ENCODE measurements at places on chromosomes 12 and 14.

- DNase-seq: no peak
These were observed at the start of gene MDGA2 for GRCh38 chr14:47675466-47676314. Gene MDGA2 (minus strand): TSS chr14:47675605.

DNA sequence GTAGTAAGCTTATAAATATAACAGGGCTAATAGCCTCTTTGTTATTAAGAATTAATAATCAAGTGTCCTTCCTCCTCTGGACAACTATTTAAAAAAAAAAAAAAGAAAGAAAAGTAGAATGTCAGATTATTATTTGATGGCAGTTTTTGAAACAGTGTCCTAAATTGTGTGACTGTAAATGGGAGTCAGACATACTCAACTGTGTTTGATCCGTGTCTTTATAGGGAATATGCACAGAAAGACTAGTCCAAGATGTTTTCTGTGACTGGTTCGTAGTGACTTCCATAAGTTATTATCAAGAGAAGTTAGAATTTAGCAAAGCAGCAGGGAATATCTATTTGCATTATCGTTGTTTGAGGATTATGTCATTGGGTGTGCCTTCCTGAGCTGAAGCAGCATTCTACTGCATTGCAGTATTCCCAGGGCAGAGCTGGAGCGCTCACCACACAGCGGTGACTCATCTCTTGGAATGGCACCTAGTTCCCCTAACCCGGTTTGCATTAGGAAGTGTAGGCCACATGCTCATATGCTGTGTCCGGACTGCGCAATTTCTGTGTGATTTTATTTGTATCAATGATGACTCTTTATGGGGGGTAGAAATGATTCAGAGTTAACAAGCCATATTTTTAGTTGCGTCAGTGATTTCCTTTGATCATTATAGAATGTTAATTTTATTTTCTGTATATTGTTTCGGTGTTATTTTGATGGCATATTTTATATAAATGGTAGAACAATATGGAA is 7.9 kb downstream of the DYNC1H1 start:
- DNase-seq: no peak

- no peak for DNase-seq
These were observed 842.9 kb downstream of the SLC6A15 start for GRCh38 chr12:84069699-84070098.

GRCh38 chr14:87691042-87691881 is 301.7 kb downstream of the GALC start:
- DNase-seq: no peak

DNA sequence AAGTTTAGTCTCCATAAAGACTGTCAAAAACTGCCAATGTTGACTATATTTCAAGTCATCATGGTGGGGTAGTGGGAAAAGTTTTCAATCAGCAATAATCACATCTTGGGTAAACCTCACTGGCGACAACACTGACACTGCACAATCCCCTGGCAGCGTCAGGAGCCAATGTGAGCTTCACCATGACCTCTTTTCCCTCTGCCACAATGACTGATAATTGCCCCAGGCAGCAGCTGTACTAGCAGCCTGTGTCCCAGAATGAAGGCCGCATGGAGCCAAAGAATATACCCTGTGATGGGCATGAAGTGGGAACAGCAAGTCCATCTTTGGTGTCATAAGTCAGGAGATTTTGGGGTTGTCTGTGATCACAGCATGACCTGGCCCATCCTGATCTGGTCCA is 5.3 kb downstream of the MMAB start:
- no peak for DNase-seq

DNA sequence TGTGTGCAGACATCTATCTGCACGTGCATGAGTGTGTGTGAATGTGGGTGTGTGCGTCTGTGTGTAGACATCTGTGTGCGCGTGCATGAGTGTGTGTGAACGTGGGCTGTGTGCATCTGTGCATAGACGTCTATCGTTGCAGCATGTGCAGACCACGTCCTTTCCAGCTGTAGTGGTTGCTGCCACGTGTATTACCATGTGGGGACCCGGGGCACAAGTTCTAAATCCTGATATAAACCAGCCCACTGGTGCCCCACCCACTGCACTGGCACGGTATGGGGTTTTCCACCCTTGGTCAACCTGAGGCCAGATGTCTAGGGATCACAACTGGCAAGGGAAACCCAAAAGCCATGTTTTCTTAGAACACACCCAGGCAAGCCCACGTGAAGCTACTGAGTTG is 197.0 kb downstream of the ANO2 start:
- DNase-seq: no peak

- no peak for DNase-seq
These were observed 52.9 kb downstream of the CCDC88C start for GRCh38 chr14:91364524-91365270.

- DNase-seq: no peak
These were observed 186.6 kb upstream of the OR4E1 start for GRCh38 chr14:21860172-21860571.

DNA sequence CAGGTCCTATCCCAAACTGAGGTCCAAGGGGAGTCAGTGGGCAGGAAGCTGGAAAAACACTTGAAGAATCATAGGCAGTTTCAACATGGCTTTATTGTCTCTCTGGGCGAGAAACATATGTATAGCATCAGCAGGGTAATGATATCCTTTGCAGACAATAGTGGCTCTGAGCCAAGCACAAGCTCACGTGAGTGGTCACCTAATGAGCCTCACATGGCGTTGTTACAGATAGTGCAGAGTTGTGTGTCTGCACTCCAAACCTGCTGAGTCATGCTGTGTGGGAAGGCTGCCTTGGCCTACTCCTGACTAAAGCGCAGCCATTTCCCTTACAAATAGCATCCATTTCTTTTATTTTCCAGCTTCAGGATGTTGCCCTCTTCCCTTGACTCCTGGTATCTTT is 105.2 kb upstream of the SYT1 start:
- no peak for DNase-seq

DNA sequence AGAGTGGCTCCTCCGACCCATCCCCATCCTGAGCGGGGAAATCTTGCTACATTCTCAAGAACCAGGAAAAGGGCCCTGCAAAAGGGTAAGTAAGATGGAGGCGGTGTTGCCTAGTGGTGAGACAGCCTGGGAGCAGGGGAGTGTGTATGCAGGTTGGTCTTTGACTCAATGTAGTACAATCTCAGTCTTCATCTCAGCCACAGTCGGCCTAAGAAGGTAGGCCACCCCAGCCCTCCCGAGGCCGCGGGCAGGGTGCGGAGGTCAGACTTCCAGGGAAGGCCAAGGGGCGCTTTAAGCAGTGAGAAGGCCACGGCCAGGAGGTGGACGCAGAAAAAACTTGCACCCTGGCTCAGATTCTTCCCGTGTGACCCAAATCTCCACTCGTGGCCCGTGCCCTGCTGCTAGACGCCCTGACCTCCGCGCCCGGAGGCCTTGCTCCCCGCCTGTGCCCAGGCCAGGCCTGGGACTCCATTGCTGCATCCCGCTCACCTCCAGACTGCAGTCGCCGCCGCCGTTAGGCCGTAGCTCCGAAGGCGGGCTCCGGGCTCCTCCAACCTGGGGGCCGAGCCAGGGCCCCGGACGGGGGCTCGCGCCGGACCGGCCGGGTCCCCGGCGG is 435 bp downstream of the FOXM1 start:
- no peak for DNase-seq

- no peak for DNase-seq
These were observed 50.3 kb downstream of the MAP1LC3B2 start for GRCh38 chr12:116609319-116610114.

DNA sequence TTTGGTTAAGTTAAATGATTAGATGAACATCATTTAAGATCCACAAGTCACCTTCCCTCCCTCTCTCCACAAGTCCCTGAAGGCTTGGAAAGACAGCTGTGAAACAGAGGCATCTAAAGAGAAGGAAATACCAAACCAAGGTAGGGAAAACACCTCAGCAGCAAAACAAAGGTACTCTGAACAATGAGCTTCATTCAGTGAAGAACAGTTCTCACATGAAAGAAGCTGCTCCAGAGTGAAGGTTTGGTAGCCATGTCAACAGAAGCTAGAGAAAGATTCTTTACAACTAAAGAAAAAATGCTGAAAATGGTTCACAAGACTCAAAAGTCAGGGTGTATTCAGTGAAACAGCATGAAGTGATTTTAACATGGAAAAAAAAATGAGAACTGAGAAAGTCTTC is 69.4 kb downstream of the FGD6 start:
- no peak for DNase-seq

- no peak for DNase-seq
These were observed 245.2 kb downstream of the AACS start for GRCh38 chr12:125310461-125310860.

- DNase-seq: no peak
These were observed 116.2 kb upstream of the MAP1LC3B2 start for GRCh38 chr12:116442946-116443345.

All from stimulated activated CD8-positive, alpha-beta memory T cell treated with anti-CD3 and anti-CD28 coated beads, Interleukin-7, amount 100 ng/mL, for 24 hours (primary cell).